ENCODE measurements at places on chromosomes 16 and 17. TPM values are rescaled to one million over a fixed set of nuclear protein-coding genes. Genes with fewer than 3 reads are reported as not detected.

DNA sequence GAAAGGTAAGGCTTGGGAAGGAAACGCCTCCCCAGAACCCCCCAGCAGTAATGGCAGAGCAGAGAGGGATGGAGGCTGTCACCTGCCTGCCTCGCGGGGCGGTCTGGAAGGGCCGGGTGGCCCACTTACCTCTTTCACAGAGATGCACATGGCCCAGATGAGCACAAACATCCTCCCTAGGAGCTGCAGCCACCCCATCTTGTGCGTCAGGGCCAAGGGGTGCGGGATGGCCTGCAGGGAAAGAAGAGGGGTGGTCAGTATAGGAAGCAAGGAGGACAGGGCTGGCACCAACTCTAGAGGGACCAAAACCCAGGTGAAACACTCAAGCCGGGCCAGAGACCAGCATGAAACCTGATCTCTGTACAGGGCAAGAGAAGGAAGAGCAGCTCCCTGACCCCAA lies 29.7 kb downstream of the TRPV3 start:
- H3K36me3 ChIP-seq: no peaks in the 10 kb centered on the region
- H3K4me3 ChIP-seq: no peak overlapping the region
- H3K27ac ChIP-seq: no peak overlapping the region
- no peak for DNase-seq

DNA sequence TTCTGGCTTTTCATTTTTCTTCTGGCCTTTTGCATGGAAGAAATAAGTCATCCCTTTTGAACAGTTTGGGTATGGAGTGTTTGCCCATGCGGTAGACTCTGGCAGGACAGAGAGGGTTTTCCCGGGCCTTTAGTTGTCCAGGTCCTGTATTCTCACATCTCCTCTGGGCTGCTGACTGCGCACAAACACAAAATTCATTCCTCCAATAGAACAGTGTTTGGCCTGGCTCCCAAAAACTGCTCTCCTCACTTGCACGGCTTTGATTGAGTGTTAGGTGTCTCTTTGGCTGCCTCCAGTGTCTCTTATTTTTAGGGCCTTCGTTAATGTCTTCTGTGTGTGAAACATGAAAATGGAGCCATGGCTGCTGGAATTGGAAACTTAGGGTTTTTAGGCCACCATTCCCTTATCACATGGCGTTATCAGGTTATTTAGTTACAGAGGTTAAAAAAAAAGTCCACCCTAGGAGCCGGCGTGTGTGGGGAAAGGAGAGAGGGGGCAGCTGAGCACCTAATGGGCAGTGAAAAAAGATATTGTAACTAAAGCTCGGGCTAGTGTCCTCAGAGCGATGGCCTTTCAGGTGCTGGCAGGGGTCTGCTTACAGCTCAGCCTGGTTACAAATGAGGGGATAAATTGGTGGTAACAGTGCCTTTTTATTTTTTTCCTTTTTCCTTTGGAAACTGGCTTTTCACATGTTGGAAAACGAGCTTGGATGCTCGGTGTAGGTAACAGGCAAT lies 47.3 kb downstream of the PRKCA start:
- no peak for DNase-seq
- H3K4me1 ChIP-seq: no peaks in the 10 kb centered on the region
- no peaks in the 10 kb centered on the region for H3K36me3 ChIP-seq
- H3K27ac ChIP-seq: no peak overlapping the region
- no peaks in the 10 kb centered on the region for H3K27me3 ChIP-seq

DNA sequence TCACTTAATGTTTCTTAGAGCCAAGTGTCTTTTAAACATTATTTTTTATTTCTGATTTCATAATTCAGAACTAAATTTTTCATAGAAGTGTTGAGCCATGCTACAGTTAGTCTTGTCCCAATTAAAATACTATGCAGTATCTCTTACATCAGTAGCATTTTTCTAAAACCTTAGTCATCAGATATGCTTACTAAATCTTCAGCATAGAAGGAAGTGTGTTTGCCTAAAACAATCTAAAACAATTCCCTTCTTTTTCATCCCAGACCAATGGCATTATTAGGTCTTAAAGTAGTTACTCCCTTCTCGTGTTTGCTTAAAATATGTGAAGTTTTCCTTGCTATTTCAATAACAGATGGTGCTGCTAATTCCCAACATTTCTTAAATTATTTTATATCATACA lies 13.6 kb upstream of the BCAS3 start:
- H3K36me3 ChIP-seq: peaks cover 23% of the 10 kb centered on the region
- no peak for DNase-seq
- no peak overlapping the region for H3K27ac ChIP-seq
- no peak overlapping the region for H3K4me3 ChIP-seq
- no peaks in the 10 kb centered on the region for H3K27me3 ChIP-seq

- DNase-seq: no peak
- H3K27me3 ChIP-seq: no peaks in the 10 kb centered on the region
- no peak overlapping the region for H3K27ac ChIP-seq
- H3K4me1 ChIP-seq: no peaks in the 10 kb centered on the region
Observed at GRCh38 chr16:5642011-5642410, 544.4 kb upstream of the EEF2KMT start.

DNA sequence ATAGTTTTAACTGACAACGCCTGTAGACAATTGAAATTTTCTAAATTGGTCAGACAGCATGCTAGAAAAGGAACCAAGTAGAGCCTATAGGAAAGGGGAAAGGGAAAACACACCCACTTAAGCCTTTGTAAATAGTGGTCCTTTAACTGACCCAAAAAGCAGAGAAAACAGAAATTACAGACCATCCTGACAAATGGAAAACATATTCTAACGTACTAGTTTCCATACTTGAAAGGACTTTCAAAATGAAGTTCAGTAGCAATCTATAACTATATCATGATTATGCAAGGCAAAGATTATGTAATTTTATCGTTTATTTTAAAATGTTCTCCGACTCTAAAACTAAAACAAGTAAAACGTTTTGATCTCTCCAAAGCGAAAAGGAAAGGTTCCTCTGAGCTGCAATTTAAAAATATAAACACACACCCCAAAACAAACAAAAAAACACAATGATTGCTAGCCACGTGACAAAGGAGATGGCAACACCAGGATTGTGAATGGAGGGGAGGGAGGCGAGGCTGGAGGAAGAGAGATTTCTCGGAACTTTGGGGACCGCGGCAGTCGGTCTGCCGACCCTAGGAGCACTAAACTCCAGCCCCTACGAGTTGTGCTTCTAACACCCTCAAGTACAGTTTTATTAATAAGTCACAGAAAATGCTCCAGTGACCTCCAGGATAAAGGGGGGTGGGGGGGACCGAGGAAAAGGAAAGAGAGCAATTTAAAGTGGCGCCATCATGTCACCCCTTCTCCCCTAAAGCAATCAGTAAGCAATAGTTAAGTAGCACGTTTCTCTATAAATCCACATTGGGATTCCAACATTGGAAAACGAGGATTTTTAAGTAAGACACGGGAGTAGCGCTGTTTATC lies 1.7 kb downstream of the KANSL1 start:
- no peaks in the 10 kb centered on the region for H3K27me3 ChIP-seq
- H3K4me1 ChIP-seq: peaks cover 79% of the 10 kb centered on the region
- peak overlapping the region; percentile 98 for H3K27ac ChIP-seq
- DNase-seq: no peak

- H3K36me3 ChIP-seq: peaks cover 6% of the 10 kb centered on the region
- H3K4me1 ChIP-seq: peaks cover 5% of the 10 kb centered on the region
- no peak for DNase-seq
- H3K27me3 ChIP-seq: no peaks in the 10 kb centered on the region
- no peak overlapping the region for H3K27ac ChIP-seq
Observed at GRCh38 chr16:629833-630248, 944 bp upstream of the WFIKKN1 start.

DNA sequence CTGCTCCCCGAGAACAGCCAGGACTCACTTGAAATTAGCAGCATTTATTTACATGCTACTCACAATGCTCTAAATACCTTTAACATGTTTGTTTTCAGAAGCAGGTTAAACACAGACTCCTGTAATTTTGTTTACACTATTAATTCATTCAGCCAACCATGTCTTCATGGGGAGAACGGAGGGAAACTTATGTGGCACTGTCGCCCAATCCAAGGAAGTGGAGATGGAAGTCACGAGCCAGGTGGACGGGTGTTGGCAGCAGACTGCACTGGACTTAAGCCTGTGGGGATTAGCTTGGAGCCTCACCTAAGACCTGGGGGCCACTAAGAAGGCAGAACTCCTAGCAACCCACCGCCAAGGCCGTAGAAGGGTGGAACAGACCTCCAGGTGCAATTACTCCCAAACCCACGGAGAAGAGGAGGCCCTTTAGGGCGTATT lies 8.8 kb upstream of the GFAP start:
- DNase-seq: no peak
- H3K4me3 ChIP-seq: no peak overlapping the region
- no peak overlapping the region for H3K27ac ChIP-seq
- H3K27me3 ChIP-seq: no peaks in the 10 kb centered on the region

GRCh38 chr16:5461574-5461973 lies 364.0 kb upstream of the EEF2KMT start:
- no peak overlapping the region for H3K27ac ChIP-seq
- DNase-seq: no peak
- no peaks in the 10 kb centered on the region for H3K36me3 ChIP-seq
- H3K27me3 ChIP-seq: no peaks in the 10 kb centered on the region
- no peaks in the 10 kb centered on the region for H3K4me1 ChIP-seq

GRCh38 chr17:77164483-77165091 lies 23.8 kb downstream of the SEC14L1 start:
- no peaks in the 10 kb centered on the region for H3K27me3 ChIP-seq
- no peak overlapping the region for H3K27ac ChIP-seq
- H3K4me3 ChIP-seq: peak overlapping the region; percentile 48
- no peak for DNase-seq
- peaks cover 27% of the 10 kb centered on the region for H3K4me1 ChIP-seq

GRCh38 chr16:71584543-71585317 lies 7.8 kb upstream of the TAT start:
- H3K27me3 ChIP-seq: peaks cover 8% of the 10 kb centered on the region
- no peak overlapping the region for H3K27ac ChIP-seq
- no peaks in the 10 kb centered on the region for H3K4me1 ChIP-seq
- DNase-seq: no peak
- no peak overlapping the region for H3K4me3 ChIP-seq
- no peaks in the 10 kb centered on the region for H3K36me3 ChIP-seq

- H3K27ac ChIP-seq: no peak overlapping the region
- no peaks in the 10 kb centered on the region for H3K36me3 ChIP-seq
- no peak for DNase-seq
Observed at GRCh38 chr16:60731329-60732050, 1304.7 kb downstream of the CDH8 start.

DNA sequence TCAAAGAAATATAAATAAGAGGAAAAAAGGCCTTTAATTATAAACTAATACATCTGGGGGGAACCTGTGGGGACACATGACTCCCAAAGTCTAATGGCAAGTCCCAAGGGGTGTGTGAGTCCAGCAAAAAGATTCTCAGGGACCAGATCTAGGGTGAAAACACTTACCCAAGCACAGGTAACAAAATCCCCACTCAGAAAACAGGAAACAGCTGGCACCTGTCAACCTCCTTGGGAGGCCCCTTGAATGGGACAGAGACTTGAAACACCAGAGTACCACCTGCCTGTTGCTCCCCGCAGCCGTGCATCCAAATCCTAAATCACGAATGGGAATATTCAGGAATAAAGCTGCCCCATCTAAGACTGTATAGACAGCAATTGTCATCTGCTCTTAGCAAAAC lies 461.2 kb upstream of the CDH5 start:
- H3K36me3 ChIP-seq: no peaks in the 10 kb centered on the region
- no peak overlapping the region for H3K4me3 ChIP-seq
- H3K27me3 ChIP-seq: no peaks in the 10 kb centered on the region
- H3K4me1 ChIP-seq: no peaks in the 10 kb centered on the region
- DNase-seq: no peak
- H3K27ac ChIP-seq: no peak overlapping the region

DNA sequence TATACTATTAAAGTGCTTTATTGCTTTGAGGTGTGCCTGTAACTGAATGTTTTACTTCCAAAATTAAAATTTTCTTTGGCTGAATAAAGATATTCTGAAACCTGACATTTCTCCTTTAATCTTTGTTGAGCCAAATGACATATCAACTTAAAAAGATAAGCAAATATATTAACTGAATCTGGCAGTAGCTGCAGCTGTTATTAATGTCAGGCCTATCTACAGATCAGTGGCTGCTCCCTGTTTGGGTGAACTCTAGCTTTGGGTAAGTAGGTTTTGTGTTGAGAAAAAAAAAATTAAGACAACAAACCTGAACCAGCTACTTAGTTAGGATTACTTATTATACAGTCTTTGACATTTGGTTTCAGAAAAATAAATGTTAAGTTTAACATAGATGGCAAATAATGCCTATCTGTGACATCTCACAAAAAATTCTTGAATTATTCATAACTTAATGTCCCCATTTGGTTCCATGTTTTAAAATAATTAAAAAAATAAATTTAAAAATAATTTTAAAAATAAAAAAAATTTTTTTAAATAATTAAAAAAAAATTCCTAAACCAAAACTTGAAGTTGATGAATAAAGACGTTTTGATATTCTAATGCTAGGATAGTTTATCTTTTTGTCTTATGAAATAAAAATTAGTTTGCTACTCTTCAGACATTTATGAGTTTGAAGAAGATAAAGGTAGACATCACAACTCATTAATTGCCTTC lies 19.8 kb downstream of the CPD start:
- DNase-seq: no peak
- no peaks in the 10 kb centered on the region for H3K27me3 ChIP-seq
- no peak overlapping the region for H3K27ac ChIP-seq

DNA sequence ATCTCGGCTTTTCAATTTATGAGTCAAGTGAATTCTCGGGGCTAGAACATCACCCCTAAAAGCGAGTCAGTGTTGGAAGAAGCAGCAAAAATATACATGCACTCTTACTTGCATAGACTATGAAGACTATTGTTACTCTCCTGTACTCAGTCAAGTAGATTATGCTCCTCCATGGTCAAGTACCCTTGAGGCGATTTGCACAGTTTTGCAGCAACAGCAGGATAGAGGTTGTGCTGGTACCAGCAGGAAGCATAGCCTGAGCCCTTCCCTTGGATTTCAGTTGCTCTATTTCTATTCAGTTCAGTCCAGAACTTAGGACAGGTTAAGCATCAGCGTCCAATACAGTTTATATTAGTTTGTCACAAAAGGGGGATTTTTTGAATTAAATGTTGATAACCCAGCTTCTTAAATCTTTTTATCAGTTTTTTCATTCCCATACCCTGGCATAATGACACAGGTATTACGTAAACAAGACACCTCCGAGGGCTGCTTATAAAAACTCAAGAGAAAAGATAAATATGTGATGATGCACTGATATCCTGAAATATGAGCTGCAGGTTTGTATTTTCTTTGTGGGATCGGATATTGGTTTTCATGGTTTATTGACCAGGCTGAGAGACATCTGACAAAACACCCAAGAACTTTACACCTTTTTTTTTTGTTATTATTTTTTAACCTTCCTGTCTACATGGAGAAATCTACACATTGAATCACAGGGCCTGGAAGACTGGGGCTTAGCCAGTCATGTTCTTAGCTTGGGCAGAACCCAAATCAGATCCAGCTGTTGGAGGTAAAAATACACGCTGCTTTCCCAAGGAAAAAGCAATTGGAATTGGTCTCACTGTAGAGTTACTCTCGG lies 144.1 kb downstream of the PITPNC1 start:
- no peak overlapping the region for H3K27ac ChIP-seq
- H3K4me1 ChIP-seq: no peaks in the 10 kb centered on the region
- H3K36me3 ChIP-seq: no peaks in the 10 kb centered on the region
- no peak overlapping the region for H3K4me3 ChIP-seq
- H3K27me3 ChIP-seq: no peaks in the 10 kb centered on the region

GRCh38 chr16:76926595-76926994 lies 264.4 kb upstream of the MON1B start:
- no peak for DNase-seq
- H3K36me3 ChIP-seq: no peaks in the 10 kb centered on the region
- H3K4me1 ChIP-seq: no peaks in the 10 kb centered on the region
- H3K27ac ChIP-seq: no peak overlapping the region
- H3K4me3 ChIP-seq: no peak overlapping the region

Gene ENKD1
- 2.4 TPM for total RNA-seq

Gene CMTM2
- 0.49 TPM for total RNA-seq

Gene HS3ST2
- total RNA-seq: not detected

Gene SHCBP1
- total RNA-seq: 6.9 TPM

Gene TMEM106A
- 12.9 TPM for total RNA-seq

Gene CCDC200
- not detected for total RNA-seq

Gene PYDC1
- not detected for total RNA-seq
